Activated naive CD4-positive, alpha-beta T cell treated with Interleukin-2 at 50 U/mL for 16 hours (primary cell): ENCODE measurements at places on chromosomes 5 and 9.

- DNase-seq = no peak
These were observed 192.2 kb upstream of the CDKN2B start for GRCh38 chr9:22201256-22201655.

GRCh38 chr5:61953913-61954312, 352.1 kb upstream of the KIF2A start:
- no peak for DNase-seq

GRCh38 chr5:180809403-180810209, 7.0 kb upstream of the MGAT1 start:
- DNase-seq = peak; percentile 84

- DNase-seq = no peak
These were observed 28.5 kb upstream of the NKD2 start for GRCh38 chr5:980001-980588.

GRCh38 chr9:86099701-86100364, 475 bp upstream of the GOLM1 start:
- peak; percentile 11 for DNase-seq

DNA sequence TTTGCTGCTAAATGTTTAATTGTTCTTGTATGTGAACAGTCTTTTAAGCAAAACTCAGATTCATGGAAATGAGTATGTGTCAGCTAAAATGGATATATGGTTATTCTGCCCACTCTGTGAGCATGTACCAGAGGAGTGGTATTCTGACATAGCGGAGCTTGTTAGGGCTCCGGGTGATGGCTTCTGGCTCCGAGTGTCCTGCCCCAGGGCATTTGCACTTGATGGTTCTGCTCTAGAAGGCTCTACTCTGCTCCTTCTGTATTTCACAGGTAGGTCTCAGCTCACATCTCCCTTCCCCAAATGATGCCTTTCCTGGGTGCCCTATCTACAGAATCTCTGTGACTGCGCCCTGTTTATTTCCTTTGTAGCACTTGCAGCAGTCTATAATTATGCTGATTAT, 113.3 kb downstream of the ARHGAP26 start:
- DNase-seq = no peak

- no peak for DNase-seq
These were observed 16.1 kb upstream of the NDST1 start for GRCh38 chr5:150491876-150492275.

DNA sequence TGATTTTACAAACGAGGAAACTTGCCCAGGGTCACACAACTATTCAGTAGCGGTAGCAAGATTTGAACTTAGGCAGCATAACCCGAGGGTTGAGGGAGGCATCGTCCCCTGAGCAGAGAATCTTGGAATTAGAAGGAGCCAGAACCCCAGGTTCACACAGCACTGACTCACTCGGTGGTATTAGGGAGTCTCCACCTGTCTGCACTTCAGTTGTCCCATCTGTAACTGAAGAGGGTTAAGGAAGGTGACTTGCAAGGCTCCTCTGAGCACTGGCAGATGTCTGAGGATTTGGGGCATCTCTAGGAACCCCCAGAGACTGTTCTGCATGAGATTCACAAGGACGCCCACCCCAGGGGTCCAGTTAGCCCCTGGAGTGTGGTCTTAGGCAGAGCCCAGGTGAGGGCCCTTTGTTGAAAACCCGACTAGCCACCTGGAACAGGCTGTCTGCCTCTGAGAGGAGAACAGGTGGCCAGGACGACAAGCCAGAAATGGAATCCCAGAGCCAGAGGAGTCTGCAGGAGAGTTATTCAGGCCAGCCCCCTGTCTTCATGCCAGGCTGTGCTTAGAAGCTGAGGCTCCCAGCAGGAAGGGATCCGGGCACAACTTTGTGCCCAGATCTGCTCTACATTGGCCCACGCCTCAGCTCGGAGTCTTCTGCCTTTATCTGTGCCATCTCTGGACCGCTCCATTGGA, 50.0 kb upstream of the ORM1 start:
- no peak for DNase-seq

DNA sequence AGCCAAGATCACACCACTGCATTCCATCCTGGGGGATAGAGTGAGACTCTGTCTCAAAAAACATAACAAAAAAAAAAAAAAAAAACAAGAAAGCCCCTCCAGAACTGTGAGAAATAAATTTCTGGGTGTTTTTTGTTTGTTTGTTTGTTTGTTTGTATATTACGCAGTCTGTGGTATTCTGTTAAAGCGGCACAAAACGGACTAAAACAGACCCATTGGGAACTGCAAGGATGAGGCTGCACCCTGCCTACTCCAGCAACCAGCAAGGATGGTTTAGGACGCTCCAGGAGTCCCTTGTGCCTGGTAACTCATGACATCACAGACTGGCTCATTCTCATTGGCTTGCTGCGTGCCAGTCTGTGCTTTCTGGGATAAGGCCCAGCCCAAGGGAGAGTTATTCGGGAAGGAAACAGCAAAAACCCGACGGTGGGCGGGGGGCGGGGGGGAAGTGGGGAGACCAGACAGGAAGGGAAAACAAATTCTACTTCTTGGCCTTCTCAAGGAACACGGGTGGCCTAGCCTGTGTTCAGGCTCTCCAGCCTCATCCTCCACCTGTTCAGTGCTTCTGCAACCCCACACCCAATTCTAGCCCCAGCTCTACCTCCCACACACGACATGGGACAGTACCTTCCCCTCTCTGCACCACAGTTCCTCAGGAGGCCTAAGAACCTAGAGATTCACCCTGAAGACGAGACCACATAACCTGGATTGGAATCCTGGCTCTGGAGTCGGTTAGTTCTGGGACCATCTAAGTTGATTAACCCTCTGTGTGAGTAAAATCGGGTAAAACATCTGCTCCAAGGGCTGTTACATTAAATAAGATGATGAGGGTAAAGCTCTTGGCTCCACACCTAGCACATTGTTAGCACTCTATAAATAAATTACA, 2.8 kb downstream of the CD74 start:
- DNase-seq = peak; percentile 40

- no peak for DNase-seq
These were observed 335.8 kb upstream of the PUM3 start for GRCh38 chr9:3179711-3180110.

DNA sequence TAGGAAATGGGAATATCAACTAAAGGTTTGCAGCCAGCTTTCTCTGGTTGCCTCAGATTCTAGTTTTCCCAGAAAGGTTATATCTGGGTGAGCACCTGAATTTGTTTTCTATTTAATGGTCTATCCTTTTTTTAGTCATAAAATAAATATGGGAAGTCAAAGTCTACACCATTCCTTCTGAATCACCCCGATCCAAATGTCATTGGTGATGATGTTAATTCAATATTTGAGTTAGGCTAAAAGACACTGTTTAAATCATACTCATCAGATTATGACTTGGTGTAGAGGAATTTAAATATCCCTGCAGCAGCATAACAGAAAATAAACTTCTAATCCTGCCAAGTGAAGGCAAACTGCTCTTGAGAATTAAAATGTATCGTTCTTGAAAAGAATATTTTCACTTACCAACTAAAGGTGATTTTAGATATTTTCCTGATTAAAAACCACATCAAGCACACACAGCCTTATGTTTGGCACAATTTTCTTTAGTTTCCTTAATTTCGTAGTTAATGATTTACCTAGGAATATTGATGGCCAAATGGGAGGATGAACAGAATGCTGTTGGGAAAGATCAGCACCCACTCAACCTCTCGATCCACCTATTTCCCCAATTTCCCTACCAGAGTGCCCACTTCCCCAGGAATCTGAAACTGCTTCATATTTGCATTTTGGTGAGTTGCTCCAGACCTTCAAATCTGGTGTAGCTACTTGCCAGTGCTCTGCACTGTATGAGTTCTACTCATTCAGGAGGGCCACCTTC, 103.1 kb upstream of the TSLP start:
- no peak for DNase-seq

GRCh38 chr5:68426586-68426985, 211.0 kb downstream of the PIK3R1 start:
- no peak for DNase-seq

- no peak for DNase-seq
These were observed 56.9 kb downstream of the NPR3 start for GRCh38 chr5:32767948-32768467.

DNA sequence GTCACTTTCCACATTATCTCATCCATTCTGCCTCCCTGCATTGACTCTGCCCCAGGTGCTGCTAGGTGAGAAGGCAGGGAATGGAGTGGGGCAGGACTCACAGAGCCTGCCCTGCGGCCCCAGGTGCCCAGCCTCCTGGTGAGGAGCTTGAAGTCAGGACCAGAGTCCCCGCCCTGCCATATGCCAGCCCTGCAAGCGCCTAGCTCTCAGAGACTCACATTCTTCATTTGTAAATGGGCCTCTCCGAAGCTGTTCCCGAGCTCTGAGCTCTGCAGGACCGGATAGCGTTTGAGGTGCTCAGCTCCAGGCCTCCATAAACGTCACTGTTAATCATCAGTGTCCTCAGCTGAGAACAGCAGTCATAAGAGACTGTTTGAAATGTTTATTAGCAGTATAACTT, 75.1 kb upstream of the STXBP1 start:
- no peak for DNase-seq

DNA sequence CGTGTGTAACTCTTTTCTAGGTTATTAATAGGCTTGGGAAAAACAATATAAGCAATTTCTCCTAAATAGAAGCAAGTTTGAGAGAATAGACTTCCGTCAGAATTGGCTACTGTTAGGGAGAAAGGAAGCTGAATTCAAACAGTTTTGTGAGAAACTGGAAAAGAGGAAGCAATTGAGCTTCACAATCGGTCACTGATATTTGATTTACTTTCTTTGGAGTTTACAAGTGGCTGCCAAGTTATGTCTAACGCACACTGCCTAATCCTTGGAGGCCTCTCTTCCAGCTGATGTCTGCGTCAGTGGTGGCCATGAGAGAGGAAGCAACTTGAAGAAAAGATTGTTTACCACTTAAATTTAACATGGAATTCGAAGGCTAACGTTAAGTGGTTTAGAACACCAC, 319.5 kb downstream of the ADGRV1 start:
- no peak for DNase-seq

GRCh38 chr9:72203205-72203803, 54.1 kb downstream of the GDA start:
- DNase-seq = no peak

- DNase-seq = no peak
These were observed 162.9 kb downstream of the TSSK1B start for GRCh38 chr5:113271745-113272454.

- DNase-seq = no peak
These were observed 10.9 kb upstream of the ASS1 start for GRCh38 chr9:130433947-130434262.

DNA sequence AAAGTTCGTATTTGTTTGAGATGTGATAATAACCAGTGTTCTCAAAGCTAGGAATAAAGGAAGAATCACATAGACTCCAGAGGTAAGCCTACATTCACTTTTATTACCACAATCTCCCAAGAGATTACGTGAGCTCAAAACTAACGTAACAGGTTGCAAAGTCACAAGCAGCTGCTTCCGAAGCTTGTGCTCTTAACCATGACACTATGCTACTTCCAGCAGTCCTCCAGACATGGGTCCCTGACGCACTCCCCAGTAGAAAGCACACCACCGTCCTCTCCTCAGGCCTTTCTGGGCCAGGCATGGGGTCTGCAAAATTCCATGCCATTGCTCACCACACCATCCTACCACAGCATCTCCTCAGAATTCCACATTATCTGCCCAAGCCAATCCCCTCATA, 84.6 kb downstream of the PAX5 start:
- DNase-seq = no peak

- DNase-seq = no peak
These were observed 2.6 kb upstream of the SLC6A3 start for GRCh38 chr5:1447671-1448361.
